Psoas muscle (tissue), 8 donors: ENCODE measurements at places on chromosomes 3 and 15. TPM values are rescaled to one million over a fixed set of nuclear protein-coding genes. Genes with fewer than 3 reads are reported as not detected.

DNA sequence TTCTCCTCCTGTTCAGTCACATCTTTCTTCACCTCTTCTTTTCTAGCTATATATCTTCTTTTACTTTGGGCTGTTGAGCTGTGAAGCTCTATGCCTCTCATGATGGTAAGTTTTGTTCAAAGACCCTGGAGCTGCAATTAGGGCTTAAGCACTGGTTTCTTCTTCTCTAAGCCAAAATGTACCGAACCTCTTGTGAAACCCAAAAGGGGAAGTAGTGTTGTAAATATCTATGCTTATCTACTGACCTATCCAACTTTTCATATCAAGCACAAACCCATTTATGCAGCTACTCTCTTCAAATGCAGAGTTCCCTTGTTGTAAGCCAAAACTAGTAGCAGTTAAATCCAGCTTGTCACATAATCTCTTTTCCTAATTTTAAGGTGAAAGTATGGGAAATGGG lies 123.6 kb upstream of the CD96 start:
- DNase-seq: no peak

- DNase-seq: no peak
These were observed 13.8 kb upstream of the PLD1 start for GRCh38 chr3:171824116-171824515.

DNA sequence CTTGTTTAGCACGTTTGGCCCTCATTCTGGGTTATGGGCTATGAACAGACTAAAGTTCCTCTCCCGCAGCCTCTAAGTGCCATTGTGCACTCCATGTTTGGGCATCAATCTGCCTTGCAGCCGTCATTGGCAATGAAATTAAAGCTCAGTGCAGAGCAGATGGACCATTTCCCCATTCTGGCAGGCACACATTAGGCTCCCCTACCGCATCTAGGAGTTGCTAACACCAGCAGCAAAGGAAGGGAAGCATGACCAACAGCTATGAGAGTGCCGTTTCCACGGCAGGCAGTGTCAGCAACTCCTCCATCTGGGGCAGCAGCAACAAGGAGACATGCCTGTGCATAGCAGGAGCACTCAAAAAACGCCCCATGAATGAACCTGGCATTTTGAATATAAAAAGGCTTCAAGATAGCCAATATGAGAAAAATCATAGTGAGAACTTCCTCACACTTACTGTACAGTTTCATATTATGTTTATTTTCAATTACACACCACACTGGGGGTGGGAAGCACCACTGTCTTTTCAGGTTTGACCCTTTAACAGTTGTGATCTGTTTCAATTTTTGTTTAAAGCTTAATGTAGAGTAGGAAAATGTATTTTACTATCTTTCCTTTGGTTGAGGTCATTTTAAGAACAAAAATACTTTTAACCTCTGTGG lies 218.7 kb downstream of the KCNMB2 start:
- no peak for DNase-seq

- DNase-seq: peak; percentile 90
These were observed 16.8 kb upstream of the SRP14 start for GRCh38 chr15:40055576-40056293.

GPR87 gene
- not detected for polyA plus RNA-seq

GNB4 gene
- polyA plus RNA-seq: 1.3 TPM

DNA sequence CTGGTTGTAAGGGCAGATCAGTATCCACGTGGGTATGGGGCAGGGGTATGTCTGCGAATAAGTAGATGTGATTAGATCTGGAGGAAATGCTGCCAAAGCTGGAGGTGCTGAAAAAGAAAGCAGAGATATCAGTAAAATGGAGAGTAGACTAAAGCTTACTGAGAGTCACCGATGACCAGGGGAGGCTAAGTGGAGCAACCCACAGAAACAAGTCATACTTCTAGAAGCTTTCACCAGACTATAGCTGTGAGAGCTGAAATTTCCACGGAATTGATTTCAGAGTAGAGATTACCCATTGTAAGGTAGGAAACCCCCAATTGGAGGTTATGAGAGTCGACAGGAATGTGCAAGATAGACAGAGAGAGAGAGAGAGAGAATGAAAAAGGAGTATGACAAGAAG lies 27.5 kb downstream of the ONECUT1 start:
- DNase-seq: no peak

KLHDC8B gene
- 28.3 TPM for polyA plus RNA-seq

FRMD5 gene
- polyA plus RNA-seq: under 0.01 TPM

DNA sequence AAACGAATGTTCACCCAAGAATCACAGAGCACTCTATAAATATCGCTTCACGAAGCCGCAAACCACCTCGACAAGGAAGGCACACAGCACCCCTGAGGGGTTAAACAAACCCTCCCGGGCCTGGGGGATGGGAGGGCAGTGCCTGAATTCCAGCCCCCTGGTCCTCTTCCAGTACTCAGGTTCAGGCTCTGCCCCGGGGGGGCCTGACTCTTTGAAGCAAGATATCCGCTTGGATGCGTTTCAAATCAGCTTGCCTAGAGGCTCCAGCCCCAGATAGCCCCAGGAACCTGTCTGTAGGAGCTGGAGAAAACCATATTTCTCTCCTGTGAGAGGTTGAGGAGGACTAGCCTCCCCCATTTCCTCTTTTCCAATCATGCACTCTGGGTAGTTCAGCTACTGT lies 194.7 kb downstream of the WNT5A start:
- DNase-seq: no peak

DNA sequence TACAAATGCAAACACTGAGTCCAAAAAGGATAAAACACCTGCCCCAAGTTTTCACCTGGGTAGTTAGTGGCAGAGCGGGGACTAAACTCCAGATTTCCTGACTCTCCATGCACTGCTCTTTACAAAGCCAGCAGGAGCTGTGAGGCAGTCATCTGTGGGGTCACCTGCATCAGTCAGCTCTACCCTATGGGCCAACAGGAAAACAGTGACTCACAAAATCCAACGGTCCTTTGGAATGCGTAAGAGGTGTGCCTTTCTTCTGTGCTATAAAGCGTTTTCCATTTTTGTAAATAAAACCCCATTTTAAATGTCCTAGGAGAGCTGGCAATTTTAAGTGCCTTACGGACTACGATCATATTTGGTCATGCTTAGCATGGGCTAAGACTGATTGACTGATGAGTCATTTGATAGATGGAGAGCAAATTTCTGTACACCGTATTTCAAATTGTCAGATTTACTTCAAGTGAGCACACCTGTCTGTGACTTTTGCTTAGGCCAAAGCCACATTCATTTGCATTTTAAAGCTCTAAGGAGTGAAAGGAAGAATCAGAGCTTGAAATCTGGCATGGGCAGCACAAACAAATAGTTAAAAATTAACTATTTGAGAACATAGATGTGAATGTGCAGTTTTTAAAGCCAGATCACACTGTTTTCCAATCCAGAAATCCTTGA lies 4.4 kb upstream of the COL8A1 start:
- no peak for DNase-seq

GRCh38 chr3:29186131-29186599 lies 94.7 kb upstream of the RBMS3 start:
- DNase-seq: no peak

- DNase-seq: no peak
These were observed 92.0 kb downstream of the ATG7 start for GRCh38 chr3:11364181-11364580.

DNA sequence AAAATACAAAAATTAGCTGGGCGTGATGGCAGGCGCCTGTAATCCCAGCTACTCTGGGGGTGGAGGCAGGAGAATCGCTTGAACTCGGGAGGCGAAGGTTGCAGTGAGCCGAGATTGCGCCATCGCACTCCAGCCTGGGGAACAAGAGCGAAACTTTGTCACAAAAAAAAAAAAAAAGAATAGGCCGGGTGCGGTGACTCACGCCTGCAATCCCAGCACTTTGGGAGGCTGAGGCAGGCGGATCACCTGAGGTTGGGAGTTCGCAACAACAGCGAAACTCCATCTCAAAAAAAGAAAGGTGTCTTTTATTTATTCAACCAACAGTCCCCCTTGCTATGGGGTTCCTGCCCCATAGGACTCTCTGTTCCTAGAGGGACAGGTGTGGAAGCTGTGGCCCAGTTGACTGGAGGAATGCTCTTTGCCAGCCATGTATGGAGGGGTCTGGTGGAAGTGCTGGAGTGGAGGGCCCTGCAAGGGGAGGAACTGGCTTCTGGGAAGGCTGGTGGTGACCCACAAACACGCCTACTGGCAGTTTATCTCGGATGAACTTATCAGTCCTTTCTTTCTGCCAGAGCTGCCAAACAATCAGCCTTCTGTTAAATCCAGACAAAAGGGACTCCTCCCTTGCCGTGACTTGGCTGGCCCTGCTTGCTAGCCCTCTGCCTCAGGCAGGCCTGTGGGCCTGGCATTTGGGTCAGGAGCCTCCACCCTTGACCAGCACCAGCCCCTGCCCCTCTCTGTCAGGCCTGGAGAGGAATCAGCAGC lies 4.6 kb upstream of the DAG1 start:
- DNase-seq: no peak

GRCh38 chr3:67650084-67650483 lies 4.3 kb downstream of the SUCLG2 start:
- no peak for DNase-seq

- DNase-seq: peak; percentile 46
These were observed at the start of gene PCOLCE2 for GRCh38 chr3:142888481-142889211. Gene PCOLCE2 (minus strand): TSS chr3:142889083. CDS start chr3:142888896, 187 bp downstream.

CACNA2D2 gene
- polyA plus RNA-seq: 0.83 TPM

WDR93 gene
- polyA plus RNA-seq: 0.03 TPM

DNA sequence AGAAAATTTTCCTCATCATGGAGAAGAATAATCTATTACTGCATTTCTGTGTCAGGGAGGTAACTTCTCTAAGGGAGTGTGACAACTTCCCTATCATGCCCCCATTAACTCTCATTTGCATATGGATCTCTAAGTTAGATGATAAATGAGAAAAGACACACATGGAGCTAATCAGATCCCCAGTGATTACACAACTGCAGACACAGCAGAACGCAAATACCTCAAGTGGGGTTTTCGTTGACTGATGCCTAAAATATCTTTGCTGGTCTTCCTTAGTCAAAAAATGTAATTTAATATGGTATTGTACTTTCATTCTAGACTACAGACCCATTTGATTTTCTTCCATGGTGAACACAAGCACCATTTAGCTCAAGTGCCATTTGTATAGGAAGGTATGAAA lies 630.5 kb downstream of the TBL1XR1 start:
- no peak for DNase-seq

GRCh38 chr3:12981306-12982275 lies 91.6 kb downstream of the IQSEC1 start:
- DNase-seq: no peak

- no peak for DNase-seq
These were observed 258.1 kb upstream of the ROPN1 start for GRCh38 chr3:124250053-124250452.

DNA sequence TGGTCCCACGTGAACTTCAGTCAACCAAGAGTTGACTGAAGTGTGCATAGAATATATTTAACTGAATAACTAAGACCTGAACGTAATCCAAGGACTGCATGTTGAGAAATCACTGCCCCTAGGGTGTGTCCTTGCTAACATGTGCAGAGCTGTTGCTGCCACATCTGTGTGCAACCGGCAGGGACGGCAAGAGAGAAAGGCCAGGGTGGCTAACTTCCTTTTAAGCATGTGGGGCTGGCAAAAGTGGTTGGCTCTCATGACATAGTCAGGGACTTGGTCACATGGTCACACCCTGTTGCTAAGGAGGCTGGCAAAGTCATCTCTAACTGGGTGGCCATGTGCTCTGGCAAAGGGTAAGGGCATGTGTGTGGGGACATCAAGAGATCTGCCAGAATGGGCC lies 52.4 kb downstream of the GASK1A start:
- DNase-seq: peak; percentile 88

- no peak for DNase-seq
These were observed 181.6 kb upstream of the RBMS3 start for GRCh38 chr3:29099296-29099695.

DNA sequence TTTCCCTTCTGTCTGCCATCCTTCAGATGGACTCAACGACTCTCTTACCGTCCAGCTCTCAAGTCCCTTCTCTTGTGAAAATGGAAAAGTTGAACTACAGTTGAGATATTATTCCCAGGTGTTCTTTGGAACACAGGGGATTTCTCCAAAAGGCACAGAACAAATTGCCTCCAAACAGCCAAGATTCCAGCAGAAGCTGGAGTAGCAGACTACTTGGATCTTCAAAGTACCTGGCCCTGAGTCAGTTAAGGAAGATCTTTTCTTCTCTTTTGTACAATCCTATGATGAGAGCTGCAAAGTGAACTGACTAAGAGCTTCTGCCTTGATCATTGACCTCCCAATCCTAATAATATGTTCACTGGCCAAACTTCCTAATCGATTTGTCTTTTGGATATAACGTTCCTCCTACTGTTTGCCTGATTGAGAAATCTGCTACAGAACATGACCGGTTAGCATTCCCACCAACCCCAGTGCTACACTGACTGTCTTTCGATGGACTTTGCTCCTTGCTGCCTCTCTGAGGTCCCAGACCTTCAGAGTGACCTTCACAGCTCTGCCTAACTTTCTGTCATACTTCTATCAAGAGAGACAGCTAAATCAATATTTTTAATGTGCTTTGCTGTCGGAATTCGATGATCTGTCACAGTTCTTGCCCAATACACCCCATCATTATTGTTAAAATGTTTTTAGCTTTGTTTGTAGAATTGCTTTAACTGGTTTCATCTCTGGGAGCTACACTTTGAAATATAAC lies 21.9 kb downstream of the PAQR9 start:
- DNase-seq: no peak
